ENCODE measurements at places on chromosomes 4 and X.

DNA sequence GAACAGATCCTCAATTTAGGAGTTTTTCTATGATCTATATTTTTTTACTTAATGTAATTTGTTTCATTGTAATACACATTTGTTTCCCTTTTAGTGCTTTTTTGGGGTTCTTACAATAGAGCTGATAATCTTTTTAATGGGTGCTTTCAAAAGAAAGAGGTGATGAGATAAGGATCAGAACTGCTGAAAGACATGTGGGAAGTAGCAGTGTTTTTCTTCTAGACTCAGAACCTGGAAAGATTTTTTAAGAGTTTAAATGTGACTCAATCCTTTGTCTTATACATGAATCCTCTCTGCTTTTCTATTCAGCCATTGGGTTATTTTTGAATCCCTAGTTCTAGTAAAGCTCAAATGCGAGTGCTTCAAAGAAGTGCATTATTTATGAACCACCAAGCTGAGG is 25.6 kb downstream of the UCHL1 start:
- no peak overlapping the region for H3K27ac ChIP-seq
- no peak overlapping the region for H3K4me3 ChIP-seq
- no peaks in the 10 kb centered on the region for H3K4me1 ChIP-seq
- peaks cover 2% of the 10 kb centered on the region for H3K27me3 ChIP-seq

GRCh38 chrX:39874202-39874816 is 223.4 kb downstream of the BCOR start:
- peaks cover 6% of the 10 kb centered on the region for H3K27me3 ChIP-seq
- peak overlapping the region; percentile 53 for H3K4me3 ChIP-seq
- H3K36me3 ChIP-seq: peaks cover 7% of the 10 kb centered on the region
- H3K4me1 ChIP-seq: peaks cover 47% of the 10 kb centered on the region
- peak overlapping the region; percentile 88 for H3K27ac ChIP-seq

GRCh38 chr4:76384052-76384451 is 36.9 kb downstream of the CCDC158 start:
- no peak for DNase-seq
- H3K4me1 ChIP-seq: no peaks in the 10 kb centered on the region
- peaks cover 10% of the 10 kb centered on the region for H3K27me3 ChIP-seq
- no peak overlapping the region for H3K4me3 ChIP-seq

- H3K27me3 ChIP-seq: no peaks in the 10 kb centered on the region
- H3K36me3 ChIP-seq: peaks cover 11% of the 10 kb centered on the region
- H3K4me1 ChIP-seq: peaks cover 40% of the 10 kb centered on the region
- DNase-seq: no peak
These were observed 459.7 kb downstream of the MID1IP1 start for GRCh38 chrX:39260965-39261364.

DNA sequence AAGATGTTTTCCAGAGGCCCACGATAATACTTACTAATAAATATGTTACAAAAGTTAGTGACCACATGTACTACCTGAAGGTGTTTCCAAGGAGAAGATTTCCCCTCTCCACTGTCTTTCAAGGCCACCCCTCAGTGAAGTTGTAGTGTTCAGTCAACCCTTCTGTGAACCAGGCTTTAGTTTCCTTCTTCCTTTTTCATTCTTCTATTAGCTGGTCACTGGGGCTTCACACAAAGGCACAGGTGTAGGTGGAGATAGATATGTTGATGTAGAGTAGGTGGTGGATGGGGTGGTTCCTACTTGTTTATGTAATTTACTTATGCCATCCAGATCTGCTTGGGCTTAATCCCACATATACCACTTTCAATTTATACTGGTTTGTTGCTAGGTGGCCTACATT is 43.3 kb upstream of the ADAM29 start:
- H3K4me1 ChIP-seq: no peaks in the 10 kb centered on the region
- H3K4me3 ChIP-seq: no peak overlapping the region
- H3K27me3 ChIP-seq: no peaks in the 10 kb centered on the region
- H3K36me3 ChIP-seq: no peaks in the 10 kb centered on the region
- H3K27ac ChIP-seq: no peak overlapping the region

- no peaks in the 10 kb centered on the region for H3K4me1 ChIP-seq
- no peak overlapping the region for H3K27ac ChIP-seq
- no peak overlapping the region for H3K4me3 ChIP-seq
- H3K36me3 ChIP-seq: peaks cover 6% of the 10 kb centered on the region
- no peaks in the 10 kb centered on the region for H3K27me3 ChIP-seq
These were observed 166.2 kb downstream of the RAPGEF2 start for GRCh38 chr4:159269116-159269515.

DNA sequence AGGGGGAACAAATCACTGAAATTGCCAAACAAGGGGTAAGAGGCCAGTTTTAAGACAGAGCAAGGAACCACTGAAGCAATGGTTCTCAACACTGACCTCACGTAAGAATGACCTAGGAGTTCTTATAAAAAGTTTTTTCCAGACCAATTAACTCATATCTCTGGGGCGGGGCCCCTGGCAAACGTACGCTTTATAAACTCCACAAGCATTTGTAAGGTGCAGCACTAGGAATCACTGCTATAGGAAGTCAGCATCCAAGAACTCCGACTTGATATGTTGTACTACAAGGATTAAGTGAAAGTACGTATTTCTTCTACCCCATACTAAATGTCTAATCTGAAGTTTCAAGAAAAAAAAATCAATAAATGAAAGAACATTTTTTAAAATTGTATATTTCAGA is 269.9 kb downstream of the RCHY1 start:
- no peaks in the 10 kb centered on the region for H3K36me3 ChIP-seq
- no peaks in the 10 kb centered on the region for H3K4me1 ChIP-seq
- no peak overlapping the region for H3K27ac ChIP-seq

DNA sequence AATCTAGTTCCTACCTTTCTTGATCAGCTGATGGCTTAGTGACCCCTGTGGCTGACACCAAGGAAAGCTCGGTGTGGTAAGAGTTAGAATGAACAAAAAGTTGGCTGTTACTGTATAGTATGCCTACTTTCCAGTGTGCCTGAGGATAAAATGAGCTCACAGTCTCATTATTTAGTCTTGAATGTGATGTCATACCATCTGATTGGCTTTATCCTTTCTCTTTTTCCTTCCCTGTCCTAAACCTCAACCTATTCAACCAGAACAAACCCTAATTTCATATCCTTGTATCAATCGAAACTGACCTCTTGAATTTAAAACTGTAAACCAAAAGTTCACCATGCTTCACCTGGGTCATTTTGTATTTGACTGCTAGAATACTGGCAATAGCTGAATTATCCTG is 156.4 kb downstream of the PPARGC1A start:
- H3K4me3 ChIP-seq: no peak overlapping the region
- no peak for DNase-seq
- no peaks in the 10 kb centered on the region for H3K4me1 ChIP-seq
- no peak overlapping the region for H3K27ac ChIP-seq

GRCh38 chrX:119512146-119512800 is 44.0 kb downstream of the SLC25A5 start:
- no peaks in the 10 kb centered on the region for H3K36me3 ChIP-seq
- H3K4me1 ChIP-seq: peaks cover 8% of the 10 kb centered on the region
- DNase-seq: no peak
- H3K27ac ChIP-seq: no peak overlapping the region
- H3K4me3 ChIP-seq: no peak overlapping the region
- peaks cover 2% of the 10 kb centered on the region for H3K27me3 ChIP-seq

DNA sequence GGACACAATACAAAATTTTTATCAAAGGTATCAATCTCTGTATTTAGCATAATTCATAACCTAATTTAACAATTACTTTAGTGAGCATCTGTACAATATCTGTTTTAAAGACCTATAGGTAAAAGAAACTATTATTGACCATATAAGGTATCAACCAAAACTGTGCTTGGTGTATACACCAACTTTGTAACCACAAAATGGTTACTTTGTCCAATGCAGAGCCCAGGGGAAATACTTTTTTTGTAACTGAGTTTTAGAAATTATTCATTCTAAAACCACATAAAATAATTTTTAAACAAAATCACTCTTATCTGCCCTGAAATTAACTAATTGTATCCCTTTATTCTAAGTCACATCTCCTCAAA is 5.0 kb downstream of the CXXC4 start:
- H3K36me3 ChIP-seq: peaks cover 4% of the 10 kb centered on the region
- peaks cover 14% of the 10 kb centered on the region for H3K4me1 ChIP-seq
- H3K27me3 ChIP-seq: peaks cover 56% of the 10 kb centered on the region
- H3K4me3 ChIP-seq: no peak overlapping the region
- H3K27ac ChIP-seq: no peak overlapping the region
- no peak for DNase-seq

- peaks cover 37% of the 10 kb centered on the region for H3K4me1 ChIP-seq
- no peak for DNase-seq
- H3K27me3 ChIP-seq: no peaks in the 10 kb centered on the region
- H3K36me3 ChIP-seq: peaks cover 24% of the 10 kb centered on the region
These were observed 8.9 kb downstream of the ADD1 start for GRCh38 chr4:2852481-2852921.
